Effector CD4-positive, alpha-beta T cell (primary cell): ENCODE measurements at places on chromosomes 4 and X.

DNA sequence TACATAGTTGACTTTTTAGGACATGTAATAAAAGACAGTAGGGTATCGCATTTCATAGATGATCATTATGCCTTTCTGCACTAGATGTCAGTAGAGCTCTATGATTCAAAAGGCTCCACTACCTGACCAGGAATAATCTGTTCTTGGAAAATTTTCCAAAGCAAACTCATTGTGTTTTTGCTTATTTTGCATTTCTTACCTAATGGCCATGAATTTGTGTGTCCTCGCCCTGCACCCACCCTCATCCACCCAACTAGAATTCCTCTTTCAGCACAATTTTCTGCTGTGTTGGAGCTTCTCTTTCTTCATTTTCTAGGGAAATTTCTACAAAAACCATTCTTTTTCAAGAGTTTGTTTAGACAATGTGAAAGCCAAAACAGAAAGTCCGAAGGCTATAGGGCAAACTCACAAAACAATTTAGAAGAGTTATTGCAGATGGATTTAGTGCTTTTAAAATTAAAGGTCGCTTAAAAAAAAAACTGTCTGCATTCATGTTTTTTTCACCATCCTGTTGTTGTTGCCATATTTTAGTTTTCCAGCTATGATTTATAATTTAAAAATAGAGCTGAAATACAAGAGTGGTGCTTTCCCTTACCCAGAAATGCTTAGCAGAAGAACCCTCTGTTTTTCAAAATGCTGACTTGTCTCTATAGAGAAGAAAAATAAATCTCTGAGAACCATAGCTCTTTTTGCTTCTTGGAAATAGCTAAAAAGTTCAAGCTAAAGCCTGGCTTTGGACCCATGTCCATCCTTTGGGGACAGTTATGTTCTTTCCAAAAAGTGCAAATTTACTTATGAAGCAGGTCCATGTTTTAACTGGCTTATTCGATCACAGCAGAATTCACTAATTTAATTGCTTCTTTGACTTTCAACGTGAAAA is 183.7 kb downstream of the SPATA18 start:
- no peak for DNase-seq

DNA sequence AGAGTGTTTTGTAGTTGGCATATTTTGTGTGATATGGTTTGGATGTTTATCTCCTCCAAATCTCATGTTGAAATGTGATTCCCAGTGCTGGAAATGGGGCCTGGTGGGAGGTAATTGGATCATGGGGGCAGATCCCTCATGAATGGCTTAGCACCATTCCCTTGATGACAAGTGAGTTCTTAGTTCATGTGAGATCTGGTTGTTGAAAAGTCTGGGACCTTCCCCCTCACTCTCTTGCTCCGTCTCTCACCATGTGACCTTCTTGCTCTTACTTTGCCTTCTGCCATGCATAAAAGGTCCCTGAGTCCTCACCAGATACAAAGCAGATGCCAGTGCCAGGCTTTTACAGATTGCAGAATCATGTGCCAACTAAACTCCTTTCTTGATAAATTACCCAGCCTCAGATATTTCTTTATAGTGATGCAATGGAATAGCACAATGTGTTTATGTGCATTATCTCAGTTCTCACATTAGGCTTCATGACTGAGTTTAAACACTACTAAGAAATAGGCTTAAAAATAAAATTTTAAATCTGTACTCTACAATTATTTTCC is 1348.8 kb downstream of the STIM2 start:
- DNase-seq, result no peak

DNA sequence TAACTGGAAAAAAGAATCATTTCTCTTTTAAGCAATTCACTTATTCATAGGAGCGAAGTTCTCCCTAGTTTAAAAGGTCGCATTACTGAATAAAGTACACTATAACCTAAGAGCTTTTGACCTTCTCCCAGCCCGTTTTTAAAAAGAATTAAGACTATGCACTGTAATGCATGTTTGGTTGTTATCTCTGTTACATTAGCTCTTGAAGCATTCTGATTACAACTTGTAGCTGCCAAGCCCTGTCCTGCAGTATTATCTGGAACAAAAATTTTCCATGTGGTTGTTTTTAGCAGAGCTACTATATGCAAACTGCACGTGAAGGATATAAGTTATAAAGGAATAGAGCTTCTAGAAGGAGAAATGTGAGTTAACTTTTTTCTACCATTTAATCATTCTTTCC is 8.1 kb downstream of the GAB1 start:
- DNase-seq, result no peak

GRCh38 chr4:25367004-25367621 is 9.9 kb upstream of the ANAPC4 start:
- DNase-seq, result no peak

DNA sequence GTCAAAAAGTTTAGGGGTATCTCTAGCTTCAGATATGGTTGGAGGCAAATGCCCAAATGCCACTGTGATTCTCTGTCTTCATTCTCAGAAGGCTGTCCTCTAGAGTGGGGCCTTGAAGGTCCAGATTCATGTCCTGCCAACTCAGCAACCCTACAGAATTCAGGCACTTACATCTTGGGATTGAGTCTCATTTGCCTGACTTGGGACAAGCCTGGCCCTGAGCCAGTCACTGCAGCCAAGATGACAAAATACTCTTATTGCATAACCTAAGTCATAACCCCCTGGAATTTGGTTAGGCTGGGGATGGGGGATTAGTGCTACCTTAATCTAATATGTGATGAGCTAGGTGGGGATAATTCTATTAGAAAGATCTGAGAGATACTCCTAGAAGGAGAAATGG is 100.5 kb downstream of the AREG start:
- no peak for DNase-seq

GRCh38 chr4:13088726-13089658 is 395.1 kb downstream of the RAB28 start:
- no peak for DNase-seq

- no peak for DNase-seq
Measured at GRCh38 chr4:94500685-94501084, 48.9 kb downstream of the PDLIM5 start.

DNA sequence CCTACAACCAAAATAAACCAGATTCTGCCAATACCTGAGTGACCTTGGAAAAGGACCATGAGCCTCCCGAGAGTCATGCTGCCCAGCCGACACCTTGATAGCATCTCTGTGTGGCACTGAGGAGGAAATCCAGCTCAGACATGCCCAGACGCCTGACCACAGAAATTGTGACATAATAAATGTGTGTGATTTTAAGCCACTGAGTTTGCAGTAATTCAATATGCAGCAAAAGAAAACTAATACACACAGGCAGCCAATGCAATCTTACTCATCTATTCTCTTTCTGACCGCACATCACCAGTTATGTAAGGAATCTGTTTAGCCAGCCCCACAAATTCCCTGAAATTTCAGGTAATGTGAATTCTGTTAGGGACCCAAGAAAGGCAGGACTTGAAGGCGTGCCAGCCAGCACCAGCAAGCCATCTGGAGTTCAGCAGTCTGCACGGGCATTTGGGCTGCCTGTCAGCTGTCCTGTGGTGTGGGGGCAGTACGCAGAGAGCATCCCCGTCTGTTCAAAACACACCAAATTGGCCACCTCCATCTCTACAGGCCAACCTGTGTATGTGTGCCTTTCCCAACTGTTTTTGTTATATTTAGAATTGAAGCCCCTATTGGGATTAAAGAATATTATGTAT is 176.4 kb downstream of the NLGN4X start:
- no peak for DNase-seq

GRCh38 chrX:22043872-22044271 is 11.7 kb downstream of the PHEX start:
- no peak for DNase-seq

- DNase-seq, result no peak
Measured at GRCh38 chr4:24914460-24914859, 1.6 kb upstream of the CCDC149 start.

DNA sequence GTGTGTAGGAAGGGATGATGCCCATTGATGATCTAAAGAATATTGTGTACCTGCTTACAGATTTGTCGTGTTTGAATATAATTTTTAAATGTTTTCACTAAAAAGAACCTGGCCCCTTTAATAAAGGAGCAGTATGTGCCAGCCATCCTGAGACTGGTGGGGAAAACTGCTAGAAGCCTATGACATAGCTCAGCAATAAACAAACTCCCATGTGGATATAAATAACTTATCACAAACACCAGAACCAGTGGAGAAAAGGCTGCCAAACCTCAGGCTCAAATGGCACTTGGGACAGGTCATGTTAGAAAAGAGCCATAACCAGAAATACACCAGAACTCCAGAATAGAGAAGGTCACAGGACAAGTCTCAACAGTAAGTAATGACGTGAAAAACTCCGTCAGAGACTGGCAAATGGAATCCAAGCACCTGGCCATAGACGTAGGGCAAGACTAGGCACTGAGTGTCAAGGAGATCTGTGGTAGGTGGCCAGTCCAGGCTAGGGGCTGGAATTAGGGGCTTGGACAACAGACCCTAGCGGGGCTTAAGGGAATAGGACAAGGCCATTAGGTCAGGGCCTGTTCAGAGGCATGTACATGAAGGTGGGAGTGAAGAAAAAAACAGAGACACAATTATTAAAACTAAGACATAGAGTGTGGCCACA is 11.7 kb upstream of the QRFPR start:
- no peak for DNase-seq

GRCh38 chr4:17316566-17316965 is 195.3 kb downstream of the QDPR start:
- no peak for DNase-seq

DNA sequence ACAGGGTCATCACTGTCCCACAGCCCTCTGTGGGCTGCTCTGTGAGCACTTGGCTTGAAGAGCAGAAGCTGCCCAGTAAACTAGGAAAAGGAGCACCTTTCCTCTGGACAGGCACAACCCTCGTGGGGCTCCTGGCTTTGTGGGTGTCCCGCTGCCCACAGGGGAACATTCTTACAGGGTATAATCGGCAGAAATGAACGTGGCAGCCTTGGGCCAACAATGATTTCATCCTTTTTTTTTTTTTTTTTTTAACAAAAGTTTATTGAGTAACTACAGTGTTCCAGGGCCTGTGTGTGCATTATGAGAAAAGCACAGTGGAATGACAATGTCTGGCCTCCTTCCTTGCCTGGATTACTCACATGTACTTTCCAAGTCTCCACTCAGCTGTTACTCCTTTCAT is 197.2 kb downstream of the PDGFC start:
- DNase-seq, result no peak
